ENCODE measurements at places on chromosomes 3 and 15.

GRCh38 chr3:121985846-121986245, 36.2 kb downstream of the ILDR1 start:
- peak; percentile 58 for DNase-seq

DNA sequence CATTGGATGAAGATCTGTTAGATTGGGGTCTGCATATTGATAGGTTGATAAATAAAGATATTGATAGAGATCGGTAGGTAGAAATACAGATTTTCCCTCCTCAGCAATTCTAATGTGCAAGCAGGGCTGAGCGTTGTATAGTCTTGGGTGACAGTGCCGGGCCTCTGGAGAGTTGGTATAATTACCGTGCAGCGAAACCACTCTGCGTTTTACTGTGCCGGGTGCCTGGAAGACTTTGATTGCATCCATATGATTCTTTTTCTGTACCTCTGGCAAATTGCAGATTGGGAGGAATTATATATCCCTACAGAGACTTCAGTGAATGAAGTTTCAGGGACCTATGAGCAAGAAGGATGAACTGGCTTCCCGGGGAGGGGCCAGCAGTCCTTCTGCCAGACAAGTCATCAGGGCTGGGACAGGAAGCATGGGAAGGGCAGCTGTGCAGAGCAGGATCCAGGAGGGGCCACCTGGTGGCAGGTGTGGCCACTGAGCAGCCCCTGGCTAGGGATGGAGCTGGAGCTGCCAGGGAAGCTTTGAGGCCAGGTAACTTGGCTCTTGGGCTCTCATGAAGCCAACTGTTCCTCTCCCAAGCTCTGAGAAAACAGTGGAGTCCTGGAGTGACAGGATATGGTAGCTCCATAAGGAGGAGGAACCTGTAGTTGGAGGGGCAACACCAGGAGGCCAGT, 132.5 kb downstream of the APBA2 start:
- no peak for DNase-seq

GRCh38 chr15:61411902-61412510, 182.9 kb upstream of the RORA start:
- DNase-seq, result no peak

DNA sequence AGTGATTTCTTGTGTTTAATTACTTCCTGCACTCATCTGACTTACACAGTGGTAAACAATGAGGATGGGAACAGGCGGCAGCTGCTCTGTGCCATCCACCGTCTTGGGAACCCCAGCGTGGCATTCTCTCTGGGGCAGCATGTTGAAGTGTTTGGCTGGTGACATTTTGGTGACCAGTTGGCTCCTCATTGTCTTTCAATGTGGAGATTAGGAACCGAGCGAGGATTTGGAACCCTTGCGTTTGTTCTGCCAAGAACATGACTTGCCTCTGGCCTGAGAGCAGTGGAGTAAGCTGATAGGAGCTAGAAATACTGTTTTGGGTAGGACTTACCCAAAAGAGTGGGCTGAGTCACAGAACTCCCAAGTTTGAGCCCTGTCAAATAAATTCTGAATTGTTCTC, 88.8 kb downstream of the IGF1R start:
- DNase-seq, result no peak

GRCh38 chr3:194711286-194711685, 25.6 kb downstream of the FAM43A start:
- DNase-seq, result no peak

DNA sequence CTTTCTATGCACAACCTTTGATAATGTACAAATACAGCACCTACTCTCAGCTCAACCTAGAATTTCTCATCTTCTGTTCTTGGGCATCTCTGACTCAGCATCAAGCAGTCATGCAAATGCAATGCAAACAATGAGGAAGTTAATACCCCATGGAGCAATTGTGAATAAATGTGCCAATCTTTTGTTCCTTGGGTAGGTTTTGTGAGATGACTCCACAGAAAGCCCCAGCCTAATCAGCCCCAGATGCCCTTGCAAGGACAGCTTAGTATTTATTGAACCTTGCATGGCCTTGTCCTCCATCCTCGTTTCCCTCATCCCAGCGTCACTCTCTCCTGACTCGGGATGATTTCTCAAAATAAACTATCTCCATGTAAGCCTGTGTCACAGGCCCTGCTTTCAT, 494.7 kb upstream of the NECTIN3 start:
- peak; percentile 36 for DNase-seq

GRCh38 chr15:91821458-91821857, 32.0 kb upstream of the SLCO3A1 start:
- no peak for DNase-seq

DNA sequence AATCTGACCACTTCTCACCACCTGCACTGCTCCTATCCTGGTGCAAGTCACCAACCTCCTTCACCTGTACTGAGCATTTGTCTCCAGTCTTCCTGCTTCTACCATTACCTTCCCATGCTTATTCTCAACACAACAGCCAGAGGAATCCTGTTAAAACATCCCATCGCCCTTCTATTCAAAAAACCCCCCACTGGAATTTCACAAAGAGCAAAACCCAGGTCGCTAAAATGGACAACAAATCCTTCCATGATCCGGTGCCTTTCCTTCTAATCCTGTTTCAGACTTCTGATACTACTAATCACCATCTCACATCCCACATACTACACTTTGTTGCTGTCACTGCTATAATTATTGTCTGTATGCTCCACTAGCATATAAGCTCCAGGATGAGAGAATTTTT, 85.2 kb downstream of the ERC2 start:
- no peak for DNase-seq

- DNase-seq, result no peak
These were observed 139.5 kb upstream of the EIF1B start for GRCh38 chr3:40169983-40170382.

DNA sequence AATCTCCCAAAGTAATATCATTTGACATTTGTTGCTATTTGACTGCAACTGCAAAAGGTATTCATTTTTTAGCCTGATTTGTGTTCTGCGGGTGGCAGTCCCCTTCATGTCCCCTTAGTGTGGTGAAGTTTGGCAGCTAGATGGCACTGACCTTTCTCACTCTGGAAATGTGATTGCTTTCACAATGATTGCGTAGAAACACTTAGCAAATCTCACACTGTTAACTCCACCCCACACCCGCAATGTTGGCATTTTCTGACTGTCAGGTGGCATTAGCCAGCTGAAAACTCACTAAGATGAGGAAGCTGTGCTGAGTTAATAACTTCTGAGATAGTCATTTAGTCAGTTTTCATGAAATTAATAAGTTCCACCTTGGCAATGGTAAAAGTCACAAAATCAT, 76.9 kb downstream of the TRIM69 start:
- no peak for DNase-seq

DNA sequence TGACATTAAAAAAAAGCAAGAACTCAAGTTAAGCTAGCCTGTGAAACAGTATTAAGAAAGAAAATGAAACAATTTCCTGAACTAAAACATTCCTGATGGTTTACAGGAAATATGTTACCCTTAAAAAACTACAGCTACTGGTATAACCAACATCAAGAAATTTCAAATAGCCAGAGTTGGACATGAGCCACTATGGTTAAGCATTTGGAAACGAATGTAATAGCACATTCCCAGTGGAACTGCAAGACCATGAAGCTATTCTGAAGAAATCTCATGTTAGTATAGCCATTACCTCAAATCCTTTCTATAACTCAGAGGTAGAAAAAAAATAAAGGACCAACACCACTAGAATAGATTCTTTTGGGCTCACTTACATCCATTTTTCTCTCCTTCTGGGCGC, 30.2 kb downstream of the CPNE4 start:
- no peak for DNase-seq

GRCh38 chr3:36446276-36446675, 66.0 kb downstream of the STAC start:
- DNase-seq, result no peak

GRCh38 chr15:32953533-32953910, 235.7 kb downstream of the GREM1 start:
- DNase-seq, result no peak

GRCh38 chr3:194999491-194999890, 271.5 kb downstream of the XXYLT1 start:
- no peak for DNase-seq

DNA sequence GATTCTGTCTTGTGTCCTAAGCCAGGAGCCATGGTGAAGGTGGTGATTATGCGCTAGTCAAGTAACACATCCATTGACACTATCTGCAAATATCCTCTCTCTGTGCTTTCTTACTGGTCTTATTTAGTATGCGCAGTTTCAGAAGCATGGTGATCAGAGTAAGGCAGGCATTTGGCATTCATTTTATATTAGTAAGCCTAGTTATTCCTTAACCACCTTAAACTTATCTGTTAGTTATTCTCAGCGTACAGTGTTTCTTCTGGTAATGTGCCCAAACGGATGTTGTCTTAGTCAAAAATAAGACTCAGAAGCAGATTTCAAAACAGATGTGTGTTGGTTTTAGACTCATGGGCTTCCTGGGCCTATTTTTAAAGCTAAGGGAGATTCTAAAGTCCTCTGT, 329.2 kb downstream of the GRM7 start:
- no peak for DNase-seq

GRCh38 chr15:38996111-38996631, 431.6 kb upstream of the RASGRP1 start:
- no peak for DNase-seq

DNA sequence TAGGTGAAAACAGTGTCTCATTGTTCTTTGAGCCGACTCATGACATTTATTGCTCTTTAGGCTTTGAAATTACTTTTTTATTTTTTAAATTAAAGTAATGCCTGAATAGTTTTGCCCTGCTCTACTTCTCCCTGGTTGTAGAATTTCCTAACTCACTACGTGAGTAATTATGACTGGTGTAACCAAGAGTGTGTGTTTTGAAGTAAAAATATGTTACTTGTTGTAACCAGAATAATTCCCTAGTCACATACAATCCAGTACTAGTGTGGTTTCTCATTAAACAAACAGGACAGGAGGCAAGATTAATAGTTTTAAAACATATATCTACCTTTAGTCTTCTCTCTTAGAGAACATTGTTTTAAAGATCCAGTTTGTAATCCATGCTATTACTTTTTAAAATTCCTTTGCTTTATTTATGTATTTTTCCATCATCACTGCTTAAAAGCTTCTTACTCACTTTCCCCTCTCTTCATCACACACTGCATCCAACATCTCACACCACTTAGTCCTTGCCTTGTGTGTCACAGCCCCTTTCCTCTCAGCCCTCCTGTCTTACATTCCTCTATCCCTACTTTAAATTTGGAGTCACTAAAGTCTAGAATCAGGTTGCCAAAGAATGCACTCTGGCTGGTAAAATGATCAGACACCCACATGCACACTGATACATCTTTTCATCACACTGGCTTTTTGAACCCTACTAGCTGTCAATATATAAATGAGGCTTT, 219.7 kb downstream of the WNT5A start:
- DNase-seq, result no peak

DNA sequence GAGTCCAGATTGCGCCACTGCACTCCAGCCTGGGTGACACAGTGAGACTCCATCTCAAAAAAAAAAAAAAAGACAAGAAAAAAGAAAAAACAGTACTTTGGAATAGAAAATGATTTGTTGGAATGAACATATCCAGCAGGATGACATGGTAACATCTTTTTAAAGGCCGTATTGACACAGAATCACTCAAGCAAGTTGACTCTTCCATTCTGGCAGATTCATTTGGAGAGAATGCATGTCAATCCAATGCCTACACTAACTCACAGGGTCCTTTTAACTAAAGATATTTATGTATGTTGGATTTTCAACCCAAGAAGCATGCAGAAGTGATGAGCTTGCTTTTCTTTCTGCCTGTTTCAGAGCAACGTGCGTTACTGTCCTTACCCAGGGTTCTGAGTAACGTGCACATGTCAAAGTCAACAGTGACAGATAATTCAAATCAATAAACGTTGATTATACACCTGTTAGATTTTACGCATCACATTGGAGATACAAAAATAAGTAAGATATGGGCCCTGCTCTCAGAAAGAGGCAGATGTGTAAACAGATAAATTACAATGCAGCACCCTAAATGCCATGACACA, 77.1 kb upstream of the FNDC3B start:
- DNase-seq, result no peak

DNA sequence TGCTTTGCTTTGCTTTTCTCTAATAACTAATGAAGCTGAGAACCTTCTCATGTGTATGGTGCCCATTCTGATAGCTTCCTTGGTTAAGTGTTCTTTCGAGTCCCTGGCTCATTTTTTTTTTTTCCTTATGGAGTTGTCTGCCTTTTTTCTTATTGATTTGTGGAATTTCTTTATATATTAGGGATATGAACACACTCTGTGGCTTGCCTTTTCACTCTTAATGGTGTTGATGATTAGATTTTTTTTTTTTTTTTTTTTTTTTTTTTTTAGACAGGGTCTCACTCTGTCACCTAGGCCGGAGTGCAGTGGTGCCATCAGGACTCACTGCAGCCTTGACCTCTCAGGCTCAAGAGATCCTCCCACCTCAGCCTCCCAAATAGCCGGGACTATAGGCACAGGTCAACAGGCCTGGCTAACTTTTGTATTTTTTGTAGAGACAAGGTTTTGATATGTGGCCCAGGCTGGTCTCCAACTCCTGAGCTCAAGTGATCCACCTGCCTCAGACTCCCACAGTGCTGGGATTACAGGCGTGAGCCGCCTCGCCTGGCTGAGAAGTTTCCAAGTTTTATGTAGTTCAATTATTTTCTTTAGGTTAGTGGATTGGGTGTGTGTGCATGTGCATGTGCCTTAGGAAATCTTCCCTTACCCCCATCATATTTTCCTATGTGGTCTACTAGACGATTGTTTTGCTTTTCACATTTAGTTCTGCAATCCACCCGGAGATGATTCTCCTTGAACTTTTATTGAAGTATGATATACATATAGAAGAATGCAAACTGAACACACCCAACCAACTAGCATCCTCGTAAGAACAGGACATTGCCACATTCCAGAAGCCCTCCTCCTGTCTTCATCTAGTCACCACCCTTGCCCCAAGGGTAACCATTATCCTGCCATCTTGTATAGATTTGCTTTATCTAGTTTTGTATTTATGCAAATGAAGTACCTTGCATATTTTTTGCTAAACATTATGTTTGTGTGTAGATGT, 1.7 kb upstream of the SNRPA1 start:
- no peak for DNase-seq

DNA sequence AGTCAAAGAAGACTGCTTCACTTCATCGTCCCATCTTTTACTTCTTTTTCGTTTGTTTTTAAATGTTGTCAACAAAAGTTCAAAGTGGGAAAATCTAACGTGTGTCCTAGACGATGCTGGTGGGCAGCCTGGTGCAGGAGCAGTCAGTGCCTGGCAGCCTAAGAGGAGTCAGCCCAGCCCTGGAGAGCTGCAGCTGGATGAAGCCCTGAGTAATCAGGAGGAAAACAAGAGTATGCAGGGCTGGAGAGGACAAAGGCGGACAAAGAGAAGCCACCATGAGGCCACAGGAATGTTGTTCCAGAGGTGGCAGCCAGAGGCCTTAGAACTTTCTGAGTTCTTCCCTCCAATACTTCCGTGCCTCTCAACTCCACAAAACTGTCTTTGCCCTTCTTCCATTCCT, 5.7 kb downstream of the ADAMTS17 start:
- DNase-seq, result no peak

Measured in retina (tissue), 1 donor.